ENCODE measurements at places on chromosomes 4 and X. TPM values are rescaled to one million over a fixed set of nuclear protein-coding genes. Genes with fewer than 3 reads are reported as not detected.

The SAGE1 gene
- total RNA-seq = not detected

The TMEM31 gene
- not detected for total RNA-seq

The ENOX2 gene
- total RNA-seq = 12.4 TPM

The AKAP14 gene
- not detected for total RNA-seq

The RBMXL3 gene
- total RNA-seq = not detected

Data from esophagus muscularis mucosa (tissue), 4 donors.